ENCODE measurements at places on chromosomes 7 and 10.

- DNase-seq, result no peak
These were observed 44.1 kb upstream of the CNPY1 start for GRCh38 chr7:155590215-155591018.

DNA sequence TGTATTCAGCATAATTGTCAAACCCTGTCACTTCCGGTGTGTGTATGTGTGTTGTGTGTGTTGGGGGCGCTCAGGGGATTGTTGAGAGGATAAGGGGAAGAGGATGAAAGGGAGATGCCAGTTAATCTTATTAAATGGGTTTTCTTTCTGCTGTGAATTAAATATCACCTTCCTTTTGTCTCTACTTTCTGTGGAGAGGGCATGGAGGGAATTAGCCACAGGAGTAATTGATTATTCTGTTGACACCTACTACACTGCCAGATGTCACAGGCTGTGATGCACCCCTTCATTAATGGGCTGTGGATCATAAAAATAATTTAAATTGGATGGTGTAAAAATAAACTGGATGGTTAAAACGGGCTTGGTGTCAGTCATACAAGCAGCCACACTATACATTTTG is 311.9 kb downstream of the MDFIC start:
- no peak for DNase-seq

DNA sequence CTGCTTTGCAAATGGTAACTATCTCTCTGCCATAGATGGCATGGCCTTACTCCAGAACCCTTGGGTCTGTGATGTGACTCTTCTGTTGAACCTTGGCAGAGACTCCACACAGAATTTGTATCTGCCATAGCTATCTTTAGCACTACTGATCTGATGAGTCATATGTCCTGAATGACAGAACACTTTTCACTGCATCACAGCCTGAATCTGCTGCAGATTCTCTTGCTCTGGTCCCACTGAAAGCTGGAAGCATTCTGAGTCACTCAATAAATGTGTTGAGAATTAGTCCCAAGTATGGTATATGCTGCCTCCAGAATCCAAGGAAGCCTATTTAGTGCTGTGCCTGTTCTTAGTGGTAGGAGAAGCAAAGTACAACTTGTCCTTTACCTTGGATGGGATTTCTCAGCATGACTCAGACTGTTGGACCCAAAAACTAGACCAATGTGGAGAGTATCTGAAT is 39.5 kb upstream of the ANKRD1 start:
- DNase-seq, result no peak

- DNase-seq, result no peak
These were observed 167.9 kb downstream of the NEURL1 start for GRCh38 chr10:103661198-103661950.

GRCh38 chr7:159136442-159136841 is 8.2 kb downstream of the VIPR2 start:
- DNase-seq, result no peak

DNA sequence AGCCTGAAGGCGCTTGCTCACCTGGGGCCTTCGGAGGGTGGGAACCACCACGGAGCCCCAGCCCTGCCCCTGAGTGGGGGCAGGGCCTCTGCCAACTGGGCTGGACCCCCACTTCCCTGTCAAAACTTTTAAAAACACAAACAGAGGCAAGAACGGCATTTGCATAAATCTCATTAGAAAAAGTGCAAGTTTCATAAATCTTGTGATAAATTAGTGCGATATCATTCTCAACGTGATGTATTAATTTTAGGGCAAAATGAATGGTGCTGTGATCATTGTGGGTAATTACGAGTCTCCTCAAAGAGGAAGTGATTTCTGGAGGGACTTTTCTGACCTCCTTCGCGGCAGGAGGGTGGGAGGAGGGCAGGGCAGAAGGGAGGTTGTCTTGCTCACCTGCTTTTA is 98.3 kb downstream of the CDH23 start:
- no peak for DNase-seq

DNA sequence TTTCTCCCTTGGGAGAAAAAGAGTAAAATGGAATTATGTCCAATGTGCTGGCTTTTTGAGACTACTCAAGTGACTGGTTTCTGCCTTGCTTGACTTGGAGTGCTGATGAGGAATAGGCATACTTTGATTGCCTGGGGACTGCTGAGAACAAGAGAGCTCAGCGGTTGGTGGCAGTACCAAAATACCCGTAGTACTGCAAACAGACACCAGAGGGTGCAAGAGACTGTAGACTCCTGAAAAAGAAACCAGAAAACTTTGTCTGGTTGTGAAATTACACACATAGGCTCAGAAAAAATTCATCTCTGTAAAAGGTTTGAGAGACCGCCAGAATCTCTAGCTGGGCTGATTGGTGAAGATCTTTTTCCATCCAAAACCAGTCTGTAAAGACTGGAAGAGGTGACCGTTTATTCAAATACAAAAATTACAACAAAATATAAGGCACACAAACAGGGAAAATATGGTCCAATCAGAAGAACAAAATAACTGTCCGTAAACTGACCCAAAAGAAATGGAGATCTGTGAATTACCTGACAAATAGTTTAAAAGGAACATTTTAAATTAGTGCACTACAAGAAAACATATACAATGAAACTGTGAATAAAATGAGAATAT is 18.5 kb downstream of the BICC1 start:
- peak; percentile 9 for DNase-seq

DNA sequence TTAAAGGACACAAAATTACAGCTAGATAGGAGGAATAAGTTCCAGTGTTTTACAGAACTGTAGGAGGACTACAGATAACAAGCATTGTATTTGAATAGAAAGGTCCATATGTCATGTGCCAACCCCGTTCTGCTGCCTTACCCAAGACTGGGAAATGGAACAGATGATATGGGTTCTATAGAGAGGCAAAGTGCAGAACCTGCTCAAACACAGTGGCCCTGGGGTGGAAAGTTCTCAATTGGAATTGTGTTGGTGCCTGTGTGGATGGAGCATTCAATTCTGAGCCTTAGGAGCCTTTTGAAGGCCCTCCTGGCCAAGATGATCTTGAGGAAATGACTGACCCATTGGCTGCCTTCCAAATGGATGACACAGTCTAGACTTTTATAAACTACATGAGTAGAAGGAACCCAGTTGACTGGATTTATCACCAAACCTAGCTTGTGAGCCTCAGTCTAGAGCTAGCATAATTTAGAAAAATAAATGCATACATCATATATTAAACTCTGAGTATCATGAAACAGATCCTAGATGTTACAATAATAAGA is 4.1 kb upstream of the PRSS1 start:
- DNase-seq, result no peak

DNA sequence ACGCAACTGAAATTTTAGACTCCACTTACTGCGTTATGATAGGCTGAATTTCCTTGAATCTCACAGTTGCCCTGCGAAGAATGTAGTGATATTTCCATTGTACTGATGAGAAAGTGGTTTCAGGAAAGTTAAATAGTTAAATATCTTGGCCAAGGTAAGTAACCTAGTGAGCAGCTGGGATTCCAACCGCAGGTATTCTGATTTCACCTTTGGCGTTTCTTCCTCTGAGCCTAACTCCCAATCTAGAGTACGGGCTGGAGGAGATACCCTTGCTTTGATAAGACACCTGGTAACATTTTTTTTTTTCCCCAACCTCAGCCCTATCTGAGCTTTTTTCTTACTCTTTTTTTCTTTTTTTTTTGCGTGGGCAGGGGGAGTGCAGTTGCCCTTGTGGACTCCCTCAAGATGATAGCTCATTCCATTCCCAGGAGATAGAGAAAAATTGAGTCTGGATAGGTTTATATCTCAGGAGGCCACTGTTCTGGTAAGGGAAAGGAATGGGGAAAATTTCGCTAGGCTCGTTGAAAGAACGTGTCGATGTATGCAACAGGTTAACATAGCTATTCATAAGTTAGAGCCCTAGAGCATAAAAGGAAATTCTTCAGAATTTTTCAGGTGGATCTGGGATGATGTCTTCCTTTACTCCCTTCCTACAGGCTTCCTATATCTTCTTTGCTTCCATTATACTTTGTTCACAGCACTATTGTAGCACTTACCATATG is 3.1 kb upstream of the TAS2R38 start:
- no peak for DNase-seq

DNA sequence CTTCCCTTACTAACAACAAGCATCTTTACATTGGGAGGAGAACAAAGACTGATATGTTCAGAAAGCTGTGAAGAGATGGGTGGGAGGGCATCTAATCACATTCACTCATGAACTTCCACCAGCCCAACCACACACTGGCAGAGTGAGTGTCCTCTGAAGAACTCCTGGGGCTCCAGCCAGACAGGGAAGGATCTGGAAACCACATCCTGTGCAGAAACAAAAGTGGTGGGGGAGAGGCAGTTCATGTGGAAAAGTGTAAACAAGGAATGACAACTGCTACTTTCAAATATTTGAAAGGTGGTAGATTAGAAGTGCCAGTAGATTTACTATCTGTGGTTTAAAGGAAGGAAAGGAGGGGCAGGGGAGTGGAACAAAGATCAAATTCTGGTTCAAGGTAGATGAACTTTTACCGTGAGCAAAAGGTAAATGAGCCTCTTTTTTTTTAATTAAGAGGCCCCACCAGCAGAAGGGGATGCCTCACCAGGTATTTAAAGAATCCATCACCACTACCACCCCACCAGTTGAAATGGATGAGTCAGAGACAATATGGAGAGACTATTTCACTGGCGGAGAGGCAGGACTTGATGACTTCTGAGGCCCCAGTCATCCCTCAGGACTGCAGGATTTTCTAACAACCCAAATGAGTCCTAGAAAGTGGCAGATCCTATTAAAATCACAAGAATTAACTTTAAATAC is 34.5 kb downstream of the GOT1 start:
- no peak for DNase-seq

DNA sequence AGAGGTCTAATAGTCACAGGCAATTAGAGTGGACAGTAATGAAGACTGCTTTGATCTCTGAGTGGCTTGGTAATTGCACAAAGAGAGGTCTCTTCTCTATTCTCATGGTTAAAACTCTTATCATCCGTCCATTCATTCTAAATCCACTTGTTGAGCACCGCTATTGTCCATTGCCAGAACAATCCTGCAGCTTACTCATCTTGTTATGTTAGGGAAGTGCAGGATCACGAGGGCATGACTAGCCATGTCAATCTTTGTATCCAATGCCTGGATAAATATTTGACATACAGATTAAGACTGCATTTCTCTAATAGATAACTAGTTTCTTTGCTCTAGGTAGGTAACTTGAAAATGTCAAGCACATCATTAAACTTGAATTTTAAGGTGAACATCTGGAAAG is 14.9 kb downstream of the SFTPD start:
- no peak for DNase-seq

DNA sequence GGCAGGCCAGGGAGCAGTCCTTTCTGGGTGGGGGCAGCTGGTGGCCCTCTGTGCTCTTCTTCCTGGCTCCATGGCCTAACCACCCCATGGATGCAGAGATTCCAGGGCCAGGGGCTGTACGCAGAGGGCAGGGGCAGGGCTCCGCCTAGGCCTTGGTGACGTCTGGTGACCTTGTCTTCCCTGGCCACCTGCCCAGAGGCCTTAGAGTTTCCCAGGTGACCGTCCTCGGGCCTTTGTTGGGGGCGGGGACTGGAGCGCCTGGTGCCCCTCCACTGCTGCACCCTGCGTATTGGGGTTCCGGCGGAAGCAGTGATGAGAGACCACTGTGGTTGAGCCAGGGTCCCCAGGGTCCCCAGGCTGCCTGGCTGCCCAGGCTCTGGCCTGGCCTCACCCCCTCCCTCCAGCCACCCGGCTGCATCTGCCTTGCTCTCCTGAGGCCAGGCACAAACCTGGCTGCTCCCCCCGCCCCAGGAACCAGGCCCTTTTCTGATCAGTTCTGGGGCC is 10.3 kb downstream of the PWWP2B start:
- no peak for DNase-seq

GRCh38 chr10:22554461-22555182 is 159.8 kb downstream of the PIP4K2A start:
- no peak for DNase-seq

Measured in hematopoietic multipotent progenitor cell treated with erythropoietin and hydrocortisone succinate and interleukin-3 and kit ligand, for 15 days (in vitro differentiated cells).